Pulmonary artery endothelial cell (primary cell): ENCODE measurements at places on chromosomes 16 and 17. TPM values are rescaled to one million over a fixed set of nuclear protein-coding genes. Genes with fewer than 3 reads are reported as not detected.

Gene PKMYT1
- 4.6 and 8.2 TPM in 2 replicates for total RNA-seq

DNA sequence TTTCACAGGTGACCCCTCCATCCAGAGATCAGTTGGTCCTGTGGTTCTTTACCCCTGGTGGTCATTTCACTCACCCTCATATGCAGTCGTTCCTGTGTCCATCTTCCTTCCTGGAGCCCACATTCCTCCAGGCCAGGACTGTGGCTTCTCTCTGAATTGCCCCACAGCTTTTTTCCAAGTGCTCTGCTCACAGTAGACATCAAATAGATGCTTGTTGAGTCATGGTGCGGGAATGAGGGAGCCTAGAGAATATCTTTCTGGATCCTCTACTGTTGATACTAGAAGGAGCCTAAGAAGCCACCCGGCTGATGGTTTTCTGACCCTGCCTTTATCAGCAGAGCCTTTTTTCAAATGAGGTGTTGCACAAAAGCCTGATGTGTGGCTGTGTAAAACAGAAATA is 10.4 kb downstream of the USB1 start:
- DNase-seq, result no peak

DNA sequence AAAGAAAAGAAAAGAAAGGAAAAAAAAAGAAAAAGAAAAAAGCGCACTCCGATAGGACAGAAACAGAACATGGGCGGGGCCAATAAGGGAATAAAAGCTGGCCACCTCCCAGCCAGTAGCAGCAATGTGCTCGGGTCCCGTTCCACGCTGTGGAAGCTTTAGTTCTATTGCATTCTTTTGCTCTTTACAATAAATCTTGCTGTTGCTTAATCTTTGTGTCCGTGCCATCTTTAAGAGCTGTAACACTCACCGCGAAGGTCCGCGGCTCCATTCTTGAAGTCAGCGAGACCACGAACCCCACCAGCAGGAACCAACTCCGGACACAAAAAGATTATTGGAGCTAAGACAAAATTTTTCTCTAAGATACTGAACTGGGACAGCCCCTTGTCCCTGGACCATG is 3.1 kb upstream of the ARL5C start:
- DNase-seq, result no peak

DNA sequence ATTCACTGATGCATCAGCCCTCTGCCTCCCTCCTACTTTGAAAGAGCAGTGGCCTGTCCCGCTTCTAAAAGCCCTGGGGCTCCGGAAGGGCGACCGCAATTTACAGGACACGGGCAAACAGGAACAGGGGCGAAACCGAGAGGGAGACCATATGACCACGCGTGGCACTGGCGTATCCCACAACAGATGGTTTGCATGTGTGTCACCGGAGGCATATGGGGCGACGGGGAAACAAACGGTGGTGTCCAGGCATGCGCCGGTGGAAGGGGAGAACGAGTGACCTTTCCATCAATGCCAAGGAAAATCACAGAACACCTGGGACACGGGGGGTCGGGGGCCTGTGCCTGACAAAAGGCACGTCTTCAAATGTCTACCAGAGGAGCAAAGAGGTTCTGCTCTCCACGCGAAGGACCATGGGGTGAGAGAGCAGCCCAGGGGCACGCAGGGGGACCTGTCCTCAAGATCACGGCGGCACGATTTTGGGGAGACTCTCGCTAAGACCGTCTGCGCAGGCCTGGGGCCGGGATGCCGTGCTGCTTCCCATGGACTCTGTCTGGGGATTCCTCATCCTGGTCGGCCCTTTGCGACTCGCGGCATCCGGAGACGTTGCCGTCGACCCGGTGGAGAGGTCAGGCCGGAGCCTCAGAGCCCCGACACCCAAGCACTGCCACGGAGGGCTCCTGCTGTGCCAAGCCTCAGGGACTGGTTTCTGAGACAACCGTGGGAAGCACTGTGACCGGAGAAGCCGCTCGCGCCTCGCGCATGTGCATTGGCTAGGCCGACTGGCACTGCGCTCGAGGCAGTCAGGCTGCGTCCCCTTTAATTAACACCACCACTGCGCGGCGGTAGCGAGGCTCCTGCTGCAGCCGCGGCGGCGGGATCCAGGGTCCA is 12.8 kb upstream of the KCNJ18 start:
- DNase-seq, result no peak

- DNase-seq, result no peak
These were observed 1.5 kb upstream of the MARF1 start for GRCh38 chr16:15644267-15644961.
